ENCODE measurements at places on chromosomes 3 and 15.

- DNase-seq = no peak
Measured at GRCh38 chr3:13878281-13879101, 1.4 kb downstream of the WNT7A start.

GRCh38 chr3:187274315-187274976 is 17.1 kb downstream of the MASP1 start:
- DNase-seq = no peak

DNA sequence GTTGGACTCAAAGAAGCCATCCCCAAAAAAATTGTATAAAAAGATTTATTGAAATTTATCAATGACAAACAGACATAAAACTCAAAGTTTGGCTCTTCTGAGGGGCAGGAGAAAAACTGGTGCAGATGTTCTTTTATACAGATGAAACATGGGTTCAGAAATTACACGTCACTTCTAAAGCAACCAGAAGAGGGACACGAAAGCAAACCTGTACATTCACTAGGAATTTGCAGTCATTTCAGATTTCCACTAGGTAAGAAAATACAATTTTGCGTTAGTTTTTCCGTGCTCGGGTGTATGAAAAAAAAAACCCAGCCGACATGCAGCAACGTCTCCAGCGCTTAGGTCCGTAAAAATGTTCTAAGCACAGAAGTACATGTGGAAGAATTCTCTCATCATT is 41.8 kb downstream of the ANP32A start:
- DNase-seq = no peak

GRCh38 chr15:52005748-52006701 is 13.0 kb upstream of the MAPK6 start:
- no peak for DNase-seq

GRCh38 chr3:14831916-14832450 is 13.2 kb downstream of the FGD5 start:
- no peak for DNase-seq

DNA sequence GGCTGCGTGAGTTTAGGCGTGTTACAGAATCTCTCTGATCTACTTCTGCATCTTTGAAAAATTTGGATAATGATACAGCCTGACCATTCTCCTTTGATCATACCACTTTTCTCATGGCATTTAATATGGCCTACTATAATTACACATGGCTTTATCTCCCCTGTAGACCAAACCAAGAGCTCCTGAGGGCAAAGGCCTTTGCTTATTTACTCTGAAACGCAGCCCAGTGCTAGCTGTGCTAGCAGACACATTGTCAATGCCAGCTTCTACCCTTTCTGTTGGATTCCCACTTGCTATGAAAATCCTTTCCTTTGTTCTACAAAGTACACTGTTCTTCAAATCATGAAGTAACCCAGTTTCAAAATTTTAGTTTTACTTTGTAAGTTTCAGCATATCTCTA is 16.5 kb upstream of the VGLL4 start:
- no peak for DNase-seq

GRCh38 chr3:63936925-63937324 is 24.7 kb upstream of the SCAANT1 start:
- no peak for DNase-seq

DNA sequence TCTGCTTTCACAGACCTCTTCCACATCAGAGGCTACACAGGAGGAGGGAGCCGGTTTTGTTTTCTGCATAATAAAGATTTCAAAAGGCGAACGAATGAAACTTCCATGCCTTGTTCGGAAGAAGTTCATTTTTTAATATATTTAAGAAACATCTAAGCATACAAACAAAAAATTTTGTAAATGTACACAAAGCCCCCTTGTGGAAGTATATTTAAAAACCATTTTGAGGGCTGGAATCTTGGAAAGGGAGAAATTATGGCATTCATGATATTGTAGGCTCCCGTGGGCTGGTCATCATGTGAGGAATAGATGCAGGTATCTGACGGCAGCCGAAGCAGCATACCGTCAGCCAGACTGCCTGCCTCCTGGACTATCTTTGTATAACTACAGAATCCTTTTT is 90.4 kb downstream of the MECOM start:
- no peak for DNase-seq

DNA sequence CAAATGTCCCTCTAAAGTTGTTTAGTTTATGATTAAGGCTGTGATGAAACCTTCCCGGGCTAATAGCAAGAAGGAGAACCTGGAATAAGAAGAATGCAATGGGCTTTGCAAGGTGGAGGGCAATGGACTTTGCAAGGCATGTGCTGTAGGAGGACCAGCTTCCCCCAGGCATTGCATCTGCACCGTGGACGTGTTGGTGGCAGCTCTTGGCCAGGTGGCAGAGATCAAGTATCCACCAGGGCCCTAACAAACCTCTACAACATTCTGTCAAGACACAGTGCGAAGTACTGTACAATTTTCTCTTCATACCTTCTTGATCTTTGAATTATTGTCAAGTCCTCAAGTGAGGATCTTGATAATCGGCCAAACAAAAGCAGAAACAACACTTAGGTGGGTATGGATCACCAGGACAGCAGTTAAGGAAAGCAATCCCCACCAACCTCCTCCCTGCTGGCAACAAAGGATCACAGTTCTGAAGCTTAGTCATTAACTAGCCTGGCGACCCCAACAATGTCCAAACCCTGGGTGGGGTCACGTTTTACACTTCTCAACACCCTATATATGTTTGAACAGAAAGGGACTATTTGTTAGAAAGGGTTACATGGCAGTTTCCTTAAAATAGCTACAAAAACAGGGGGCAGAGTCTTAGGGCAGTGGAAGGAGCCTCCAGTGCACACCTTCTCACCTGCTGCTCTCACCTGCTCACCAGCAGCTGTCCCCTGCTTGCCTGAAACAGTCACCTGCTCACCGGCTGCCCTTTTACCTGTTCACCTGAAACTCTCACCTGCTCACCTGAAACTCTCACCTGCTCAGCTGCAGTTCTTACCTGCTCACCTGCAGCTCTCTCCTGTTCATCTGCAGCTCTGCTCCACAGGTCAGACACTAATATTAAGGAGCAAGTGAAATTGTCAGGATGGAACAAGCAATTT is 137.9 kb upstream of the LIPC start:
- DNase-seq = no peak

- no peak for DNase-seq
Measured at GRCh38 chr15:44532689-44533088, 4.3 kb upstream of the EIF3J start.

All from AG09319 (cell line).